ENCODE measurements at places on chromosomes 1 and 21.

DNA sequence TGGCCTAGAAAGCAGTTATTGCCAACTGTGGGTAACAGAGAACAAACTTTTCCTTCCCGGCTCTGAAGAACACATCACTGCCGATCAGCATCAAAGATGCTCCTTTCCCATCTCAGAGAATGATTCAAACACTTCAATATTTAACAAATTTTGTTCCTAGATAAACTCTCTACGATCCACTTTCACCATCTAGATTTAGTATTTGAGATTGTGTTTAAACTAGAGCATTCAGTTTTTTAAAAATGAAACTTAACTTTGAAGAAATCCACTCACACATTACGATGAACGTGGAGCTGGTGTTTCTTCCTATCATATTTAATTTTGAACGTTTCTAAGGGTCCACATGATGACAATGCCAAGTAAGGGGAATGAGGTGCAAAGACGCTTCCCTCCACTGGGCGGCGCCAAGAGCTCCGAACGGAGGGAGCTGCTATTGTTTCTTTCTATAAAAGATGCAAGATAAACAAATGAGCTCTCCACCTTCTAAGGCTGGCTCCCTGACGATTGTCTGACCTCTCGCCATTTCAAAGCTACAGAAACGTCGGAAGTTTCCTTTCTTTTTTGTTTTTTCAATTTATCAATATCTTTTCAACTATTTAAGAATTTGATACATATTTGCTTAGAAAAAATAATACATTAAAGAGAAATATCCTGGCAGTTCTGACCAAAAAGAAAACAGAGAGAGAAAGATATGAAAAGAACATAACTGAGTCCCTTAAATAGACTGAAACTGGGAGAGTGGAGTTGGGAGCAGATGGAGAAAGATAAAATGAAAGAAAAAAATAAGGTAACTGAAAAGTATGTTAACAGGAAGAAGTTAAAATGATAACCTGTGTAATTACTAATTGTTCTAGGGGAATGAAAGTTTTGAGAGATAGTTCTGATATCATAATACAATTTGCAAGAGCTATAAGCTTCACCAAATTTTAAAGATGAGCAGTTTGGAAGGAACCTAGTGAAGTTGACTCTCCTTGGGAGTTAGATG lies 4.4 kb upstream of the BARHL2 start:
- DNase-seq, result peak; percentile 49

- DNase-seq, result peak; percentile 91
Observed at GRCh38 chr1:160085686-160086455, 4.5 kb downstream of the KCNJ9 start.

DNA sequence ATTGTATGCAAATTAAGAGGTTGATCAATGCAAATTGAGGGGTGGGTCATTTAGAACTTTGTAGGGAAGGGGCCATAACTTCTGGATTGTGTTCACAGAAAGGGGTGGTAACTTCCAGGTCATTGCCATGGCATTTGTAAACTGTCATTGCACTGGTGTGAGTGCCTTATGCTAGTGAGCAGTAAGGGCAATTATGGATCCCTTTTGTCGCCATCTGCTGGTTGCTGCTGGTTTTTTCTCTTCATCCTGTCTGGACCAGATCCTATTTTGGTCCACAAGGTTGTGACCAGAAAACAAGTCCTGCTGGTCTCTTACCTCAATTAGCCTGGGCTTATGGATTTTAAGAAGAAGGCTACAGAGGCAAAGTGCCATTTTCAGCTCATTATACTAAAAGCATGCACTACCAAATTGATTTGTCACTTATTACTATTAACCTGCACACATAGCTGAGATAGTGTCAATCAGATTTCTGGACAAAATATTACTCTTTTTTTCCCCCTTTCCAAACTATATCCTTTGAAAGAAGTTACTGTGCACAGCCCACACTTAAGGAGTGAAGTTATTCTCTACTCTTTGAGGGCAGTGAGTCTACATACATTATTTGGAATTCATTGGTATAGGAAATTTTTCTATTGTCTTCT lies 196.2 kb downstream of the ZC3H11B start:
- peak; percentile 46 for DNase-seq

DNA sequence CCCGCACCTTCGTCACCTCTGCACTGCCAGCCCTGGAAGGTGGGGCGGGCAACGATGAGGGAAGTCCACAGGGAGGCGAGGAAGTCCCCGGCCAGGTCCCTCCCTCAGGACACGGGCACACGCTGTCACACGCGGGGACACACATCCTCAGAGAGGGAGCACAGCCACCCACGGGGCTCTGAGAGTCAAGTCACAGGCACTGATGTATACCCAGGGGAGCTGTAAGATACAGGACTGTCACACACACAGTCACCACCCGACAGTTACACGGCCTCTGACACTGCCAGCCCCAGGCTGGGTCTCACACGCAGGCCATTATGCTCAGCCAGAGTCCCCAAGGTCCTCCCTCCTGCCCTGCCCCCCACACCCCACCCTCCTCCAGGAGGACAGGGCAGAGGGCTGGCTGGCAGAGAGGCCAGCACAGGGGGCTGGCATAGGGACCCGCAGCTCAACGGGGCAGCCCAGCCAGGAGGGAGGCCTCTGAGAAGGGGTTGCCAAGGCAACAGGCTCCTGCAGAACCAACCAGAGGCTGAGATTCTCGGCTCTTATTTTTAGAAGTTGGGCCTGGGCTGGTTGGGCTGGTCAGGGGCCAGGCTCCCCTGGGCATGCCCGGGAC lies 17.7 kb upstream of the ADGRB2 start:
- DNase-seq, result no peak

DNA sequence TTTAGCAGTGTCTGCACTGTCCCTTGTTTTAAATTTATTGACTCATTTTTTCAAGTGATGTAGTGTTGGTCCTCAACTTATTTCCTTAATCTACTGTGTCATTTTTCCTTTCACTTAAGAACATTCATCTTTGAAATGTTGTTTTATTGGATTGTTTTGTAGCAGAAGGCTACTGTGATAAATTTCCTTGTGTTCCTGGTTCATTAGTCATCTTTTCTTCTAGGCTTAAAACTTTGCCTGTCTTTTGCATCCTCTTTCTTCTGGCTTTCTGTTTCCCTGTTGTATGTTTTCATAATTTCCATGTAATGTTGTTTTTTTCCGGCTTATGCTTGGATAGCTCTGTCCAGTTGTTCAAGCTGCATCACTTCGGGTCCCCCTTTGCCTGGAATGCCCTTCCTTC lies 61.9 kb downstream of the UBE2T start:
- DNase-seq, result no peak

DNA sequence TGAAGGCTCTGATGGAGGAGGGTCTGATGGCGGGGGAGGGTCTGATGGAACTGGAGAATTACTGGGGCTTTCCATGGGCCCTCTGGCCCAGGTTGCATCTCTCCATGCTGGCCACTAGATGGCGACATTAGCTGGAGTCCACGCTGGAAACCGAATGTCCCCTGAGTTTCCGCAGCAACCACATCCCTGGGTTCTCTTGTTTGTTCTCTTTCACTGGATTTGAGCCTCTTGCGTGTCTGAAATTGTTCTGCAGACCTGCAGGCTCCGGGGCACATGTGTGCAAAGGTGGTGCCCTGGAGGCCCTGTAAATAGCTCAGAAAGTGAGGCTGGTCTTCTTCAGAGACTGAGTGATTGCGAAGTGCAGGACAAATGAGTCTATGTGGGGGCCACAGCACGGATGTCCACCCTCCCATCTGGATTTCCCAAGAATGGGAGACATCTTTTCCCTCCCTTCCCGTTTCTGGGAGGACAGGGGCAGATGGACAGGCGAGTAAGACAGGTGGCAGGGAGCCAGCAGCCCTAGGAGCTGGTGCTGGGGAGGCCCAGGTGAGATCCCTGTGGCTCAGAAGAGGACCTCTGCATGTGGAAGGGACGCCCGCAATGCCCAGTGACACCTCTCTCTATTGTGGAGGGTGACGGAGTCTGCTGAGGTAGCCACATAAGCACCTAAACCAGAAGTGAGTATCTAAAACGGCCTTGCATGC lies 73.2 kb upstream of the ABCG1 start:
- DNase-seq, result peak; percentile 69

GRCh38 chr1:14112613-14113012 lies 412.6 kb downstream of the PRDM2 start:
- DNase-seq, result no peak

DNA sequence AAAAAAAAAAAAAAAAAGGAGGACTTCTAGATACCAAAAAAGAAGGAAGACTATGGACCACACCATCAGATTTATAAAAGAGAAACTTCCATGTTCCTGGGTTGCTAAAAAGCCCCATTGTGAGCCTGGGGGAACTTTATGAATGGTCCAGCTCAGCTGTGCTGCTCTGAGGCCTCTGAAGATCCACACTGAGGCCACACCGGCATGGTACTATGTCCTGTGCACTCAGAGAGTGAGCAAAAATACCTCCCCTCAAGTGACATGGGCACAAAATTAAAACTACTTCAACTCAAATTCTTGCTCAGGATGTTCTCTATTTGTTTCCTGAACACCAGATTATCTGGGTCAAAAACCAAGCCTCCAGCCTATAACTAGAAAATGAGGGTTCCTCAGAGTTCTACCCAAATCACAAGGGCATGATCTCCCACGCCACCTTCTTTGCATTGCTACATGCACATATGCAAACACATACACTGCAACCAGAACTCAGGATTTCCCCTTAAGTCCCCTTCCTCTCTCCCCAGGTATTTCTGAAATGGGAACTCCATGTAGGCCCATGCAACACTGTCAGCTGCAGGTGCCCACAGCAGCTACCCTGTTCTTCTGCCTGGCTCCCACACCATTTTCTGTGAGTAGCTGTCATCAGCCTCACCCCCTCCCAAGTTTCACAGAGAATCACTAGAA lies 94.4 kb downstream of the SH3GLB1 start:
- DNase-seq, result no peak

DNA sequence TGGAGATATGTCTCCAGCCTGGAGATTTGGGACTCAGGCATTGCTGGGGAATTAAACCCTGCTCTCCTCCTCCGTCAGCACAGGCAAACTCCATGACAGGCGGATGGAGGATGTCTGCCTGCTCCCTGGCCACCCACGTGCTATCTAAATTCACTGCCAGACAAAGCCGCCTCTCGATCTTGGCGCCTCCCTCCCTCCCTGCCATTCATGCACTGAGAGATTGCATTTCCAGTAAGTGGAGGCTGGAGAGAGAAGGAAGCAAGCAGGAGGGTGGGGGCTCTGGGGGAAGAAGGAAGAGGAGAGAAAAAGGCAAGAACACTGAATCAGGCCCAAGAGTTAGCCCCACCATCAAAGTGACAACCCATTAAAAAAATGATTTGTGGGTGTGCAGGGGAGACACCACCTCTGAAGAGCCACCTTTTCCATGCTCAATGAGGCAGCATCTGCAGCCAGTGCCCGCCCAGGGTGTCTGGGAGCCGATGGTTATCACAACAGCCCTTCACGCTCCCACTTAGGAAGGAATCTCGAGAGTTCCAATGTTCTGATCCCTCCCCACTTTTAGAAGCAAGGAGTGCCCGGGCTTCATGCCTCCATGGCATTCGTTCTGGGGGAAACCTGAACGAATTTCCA lies 183.0 kb downstream of the HIVEP3 start:
- DNase-seq, result peak; percentile 28

DNA sequence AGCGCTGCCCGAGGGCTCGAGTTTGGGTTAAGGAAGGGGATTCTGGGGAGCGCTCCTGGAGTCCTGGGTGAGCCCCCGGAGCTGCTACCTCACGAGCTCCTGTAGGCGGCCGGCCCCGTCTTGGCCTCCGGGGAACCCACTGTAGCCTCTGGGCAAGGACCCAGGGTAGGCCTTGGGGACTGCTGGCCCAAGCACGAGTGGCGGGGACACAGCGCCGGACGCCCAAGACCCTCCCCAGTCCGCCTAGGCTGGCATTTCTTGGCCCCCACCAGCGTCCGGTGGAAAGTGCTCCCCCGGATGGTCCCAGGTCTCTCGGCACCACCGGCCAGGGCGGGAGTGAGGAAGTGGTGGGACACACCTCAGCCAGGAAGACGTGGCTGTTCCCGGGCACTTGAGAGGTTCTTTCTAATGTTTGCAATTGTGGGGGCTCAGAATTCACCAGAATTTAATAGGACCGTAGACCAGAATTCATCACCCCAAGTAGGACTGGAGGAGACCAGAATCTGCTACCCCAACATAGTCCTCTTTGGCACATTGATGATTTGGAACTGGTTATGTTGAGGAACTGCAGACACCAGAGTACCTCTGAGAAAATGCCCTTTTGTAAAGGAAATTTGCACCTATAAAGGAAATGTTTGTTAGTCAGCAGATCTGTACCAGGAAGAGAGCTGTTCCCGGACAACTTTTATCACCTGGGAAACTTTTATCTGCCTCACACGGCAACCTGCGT lies 622 bp upstream of the TMPRSS2 start:
- DNase-seq, result no peak

- DNase-seq, result no peak
Observed at GRCh38 chr1:248688527-248689298, 13.9 kb downstream of the OR14I1 start.

- DNase-seq, result no peak
Observed at GRCh38 chr1:224348137-224348536, 8.5 kb upstream of the CNIH4 start.

GRCh38 chr1:170049176-170049800 lies 25.2 kb downstream of the KIFAP3 start:
- no peak for DNase-seq

DNA sequence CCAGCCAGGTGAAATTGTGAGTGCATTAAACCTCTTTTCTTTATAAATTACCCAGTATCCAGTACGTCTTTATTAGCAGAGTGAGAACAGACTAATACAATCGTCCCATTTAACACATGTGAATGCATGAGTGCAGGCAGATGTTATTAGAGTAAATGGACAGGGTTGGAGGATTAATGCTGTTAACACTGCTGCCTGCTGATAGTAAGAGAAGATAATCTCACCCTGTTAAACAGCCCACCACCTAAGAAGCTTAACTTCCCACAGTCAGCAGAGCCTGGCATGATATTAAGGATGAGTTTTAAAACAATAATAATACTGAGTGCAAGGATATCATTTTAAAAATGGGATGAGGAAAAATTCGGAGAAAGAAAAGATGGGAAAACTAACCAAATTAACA lies 181.4 kb upstream of the LHX8 start:
- no peak for DNase-seq

GRCh38 chr1:39940980-39941871 lies 13.7 kb upstream of the MFSD2A start:
- no peak for DNase-seq

DNA sequence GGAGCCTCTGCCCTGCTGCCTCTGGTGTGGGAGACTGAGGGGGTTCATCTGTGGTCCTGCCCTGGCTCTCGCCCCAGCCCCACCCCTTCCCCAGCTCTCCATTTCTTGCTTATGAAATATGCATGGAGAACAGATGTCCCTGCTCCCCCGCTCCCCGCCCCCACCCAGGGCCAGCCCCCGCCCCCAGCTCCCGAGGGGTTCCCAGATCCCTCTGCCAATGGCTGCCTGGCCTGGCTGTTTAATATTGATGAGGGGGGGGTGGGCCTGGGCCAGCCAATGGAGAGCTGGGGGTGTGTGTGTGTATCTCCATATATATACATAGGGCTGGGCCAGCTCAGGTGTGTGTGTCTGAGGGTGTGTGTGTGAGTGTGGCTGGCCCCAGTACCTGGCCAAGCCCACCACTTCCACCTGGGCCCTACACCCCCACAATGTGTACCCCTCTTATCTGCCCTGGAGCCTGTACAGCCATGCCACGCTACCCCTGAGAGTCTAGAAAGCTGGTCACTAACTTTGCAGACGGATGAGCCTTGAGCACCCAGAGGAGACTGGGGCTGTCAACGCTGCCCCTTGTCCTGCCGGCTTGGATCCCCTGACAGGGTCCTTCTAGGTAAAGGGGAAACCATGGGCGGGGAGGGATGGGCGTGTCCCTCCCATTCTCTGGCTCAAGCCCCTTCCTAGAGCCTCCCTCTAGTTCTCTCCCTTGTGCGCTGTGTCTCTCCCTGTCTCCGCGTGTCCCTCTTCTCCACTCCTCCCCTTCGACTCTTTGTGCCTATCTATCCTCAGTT lies at the start of gene NHLH1:
NHLH1 (plus strand) TSS at position 341 of the 785 bp plus-strand sequence. CDS start 3,661 bp downstream, outside the sequence.
- no peak for DNase-seq
